ENCODE measurements at places on chromosomes 4 and X.

DNA sequence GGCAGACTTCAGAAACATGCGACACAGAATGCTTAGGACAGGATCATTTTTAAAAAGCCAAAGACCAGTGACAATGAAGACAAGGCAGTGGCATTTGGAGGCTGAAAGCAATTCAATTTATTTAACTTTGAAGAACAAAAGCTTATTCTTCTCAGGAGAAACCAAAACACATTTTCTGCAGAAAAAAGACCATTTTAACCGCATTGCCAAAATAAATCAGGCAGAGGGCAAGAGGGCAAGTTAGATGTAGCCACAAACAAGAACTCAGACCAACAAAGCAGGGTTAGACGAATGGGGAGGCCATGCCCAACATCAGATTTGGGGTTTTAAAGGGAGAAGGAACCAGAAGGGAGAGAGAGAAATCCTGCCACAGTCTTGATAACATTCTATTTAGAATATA, 58.9 kb downstream of the RELL1 start:
- no peak for DNase-seq

DNA sequence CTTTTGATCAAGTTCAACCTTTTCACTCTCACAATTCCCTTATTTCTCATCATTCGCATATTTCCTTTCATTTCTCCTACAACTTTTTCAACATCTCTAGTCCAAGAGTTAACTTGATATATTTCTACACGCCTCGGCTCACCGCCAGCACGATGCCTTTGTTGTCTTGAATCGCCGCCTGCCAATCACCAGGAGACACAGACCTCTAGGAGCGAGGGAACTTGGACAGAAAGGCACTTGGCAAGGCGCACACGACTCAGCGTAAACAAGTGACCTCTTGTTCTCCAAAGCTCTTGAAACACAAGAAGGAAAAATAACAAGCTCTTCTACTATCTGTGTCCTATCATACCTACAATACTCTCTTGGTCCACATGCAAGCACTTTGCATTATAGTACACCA, 27.1 kb upstream of the RBMX start:
- DNase-seq = no peak

- DNase-seq = no peak
Observed at GRCh38 chr4:100833906-100834305, 316.1 kb upstream of the EMCN start.

GRCh38 chrX:17635231-17635630, 102.1 kb upstream of the SCML1 start:
- no peak for DNase-seq

DNA sequence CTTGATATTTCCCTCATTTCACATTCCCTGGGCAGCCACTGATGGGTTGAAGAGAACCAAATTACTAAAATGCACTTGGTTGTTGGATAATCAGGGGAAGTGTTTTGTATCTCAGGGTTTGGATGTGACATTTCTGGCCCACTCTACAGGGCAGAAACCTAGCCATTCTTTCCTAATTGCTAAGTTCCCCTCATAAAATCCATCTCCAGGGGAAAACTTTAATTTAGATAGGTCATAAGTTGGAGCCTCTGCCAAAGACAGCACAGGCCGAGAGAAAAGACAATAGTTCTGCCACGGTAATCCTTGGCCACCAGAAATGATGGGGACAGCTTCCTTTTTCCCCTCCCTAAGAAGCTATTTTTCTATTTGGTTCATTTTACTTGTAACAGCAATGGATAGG, 192.7 kb upstream of the C1QTNF7 start:
- DNase-seq = no peak

DNA sequence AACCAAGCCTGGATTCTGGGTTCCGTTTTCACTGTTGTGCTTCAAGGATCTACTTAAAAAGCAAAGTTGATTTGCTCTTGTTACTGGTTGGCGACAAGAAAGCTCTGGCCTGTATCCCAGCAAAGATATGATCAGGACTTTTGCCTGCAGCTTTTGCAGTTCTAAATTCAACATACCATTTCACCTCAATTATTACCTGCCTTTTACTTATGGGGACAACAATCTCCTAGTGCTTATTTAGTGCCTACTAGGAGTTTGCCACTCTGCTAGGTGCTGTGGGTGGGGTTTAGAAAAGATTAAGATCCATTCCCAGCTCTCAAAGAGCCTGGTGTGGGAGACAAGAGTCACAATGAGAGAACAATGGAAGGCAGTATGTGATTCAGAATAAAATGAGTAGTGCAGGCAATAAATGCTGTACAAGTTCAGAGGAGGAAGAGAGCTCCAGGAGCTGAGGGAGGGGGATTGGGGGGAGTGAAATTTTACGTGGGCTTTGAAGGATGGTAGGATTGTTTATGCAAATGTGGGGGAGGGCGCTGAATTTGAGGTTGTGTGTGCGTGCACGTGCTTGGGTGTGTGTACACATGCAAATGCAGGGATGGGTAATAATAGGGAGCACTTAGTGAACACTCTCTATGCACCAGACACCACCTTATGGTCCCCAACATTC, 5.0 kb upstream of the TMEM164 start:
- no peak for DNase-seq

DNA sequence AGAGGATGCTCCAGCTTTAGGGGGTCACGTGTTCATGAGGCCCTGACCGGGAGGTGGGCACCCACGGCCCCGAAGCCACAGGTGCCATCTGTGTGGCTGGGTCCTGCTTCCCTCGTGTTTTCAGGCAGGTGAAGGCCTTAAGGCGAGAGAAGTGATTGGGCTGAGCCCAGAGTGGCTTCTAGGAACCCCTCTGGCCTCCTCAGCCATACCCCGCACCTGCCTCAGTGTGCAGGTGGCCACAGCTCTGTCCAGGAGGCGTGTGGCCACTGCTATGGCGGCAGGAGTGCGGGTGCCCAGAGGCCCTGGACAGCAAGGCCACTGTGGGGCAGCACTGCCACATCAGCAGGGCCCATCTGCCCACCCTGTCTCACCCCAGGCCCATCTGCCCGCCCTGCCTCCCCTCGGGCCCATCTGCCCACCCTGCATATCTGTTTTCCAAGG, 25.0 kb downstream of the NKX1-1 start:
- DNase-seq = no peak

DNA sequence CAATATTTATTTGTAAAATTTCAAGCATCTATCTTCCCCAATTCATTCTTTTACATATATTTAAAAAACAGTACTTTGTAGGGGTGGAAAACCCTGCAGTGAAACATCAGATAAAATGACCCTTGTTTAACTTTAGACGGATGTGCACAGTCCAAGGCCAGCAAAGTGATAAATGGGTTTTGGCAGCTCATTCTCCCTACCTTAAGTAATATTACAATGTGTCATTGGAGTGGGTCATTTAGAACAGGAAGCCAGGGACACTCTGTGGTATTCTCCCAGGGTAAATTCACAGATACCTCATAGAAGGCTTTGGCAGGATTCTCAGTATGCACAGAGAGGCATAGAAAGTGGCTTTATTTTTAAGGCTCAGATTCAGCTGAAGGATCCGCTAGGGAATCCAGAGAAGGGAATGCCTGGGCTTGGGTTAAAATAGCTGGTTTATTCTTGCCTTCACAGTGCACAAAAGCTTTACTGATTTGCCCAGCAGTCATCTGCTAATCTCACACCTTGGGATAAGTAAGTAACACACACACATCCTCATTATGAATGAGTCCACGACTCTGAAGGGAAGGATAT, 206.7 kb downstream of the RASL11B start:
- DNase-seq = no peak

DNA sequence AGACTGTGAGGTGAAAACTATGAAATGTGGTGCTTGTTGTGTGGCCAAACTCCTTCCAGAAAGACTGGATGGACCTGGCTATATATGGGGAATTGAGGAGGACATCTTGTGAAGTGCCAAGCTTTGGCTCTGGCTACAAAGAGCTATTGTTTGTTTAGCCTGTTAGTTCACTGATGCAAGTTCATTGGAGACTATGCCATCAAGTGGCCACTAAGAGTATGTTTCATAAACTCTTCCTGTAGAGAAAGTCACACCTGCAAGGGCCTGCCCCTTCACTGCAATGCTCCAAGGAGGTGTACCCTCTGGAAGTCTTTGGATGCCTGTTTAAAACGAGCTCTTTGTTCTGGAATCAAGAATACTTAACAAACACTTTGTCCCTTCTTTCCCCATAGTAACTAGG, 382.0 kb downstream of the GABRG1 start:
- DNase-seq = peak; percentile 2

DNA sequence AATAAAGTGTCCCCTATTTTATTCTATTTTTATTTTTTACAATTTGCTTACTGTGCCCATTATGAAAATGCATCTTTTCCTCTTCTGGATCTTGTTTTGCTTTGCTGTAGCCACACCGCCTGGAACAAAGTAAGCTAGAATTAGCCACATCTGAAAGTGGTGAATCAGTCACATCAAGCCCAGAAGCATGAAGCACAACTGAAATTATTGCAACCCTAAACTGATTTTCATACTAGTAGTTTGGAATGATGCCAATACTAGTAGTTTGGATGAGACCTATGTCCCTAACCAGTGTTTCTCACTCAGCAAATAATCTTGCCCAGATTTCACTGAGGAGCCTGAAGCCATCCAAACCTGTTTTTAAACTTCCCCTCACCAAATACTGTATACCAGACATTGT, 303.0 kb downstream of the EPHA5 start:
- no peak for DNase-seq

GRCh38 chr4:38805530-38806145, 1.0 kb upstream of the TLR1 start:
- DNase-seq = peak; percentile 93

DNA sequence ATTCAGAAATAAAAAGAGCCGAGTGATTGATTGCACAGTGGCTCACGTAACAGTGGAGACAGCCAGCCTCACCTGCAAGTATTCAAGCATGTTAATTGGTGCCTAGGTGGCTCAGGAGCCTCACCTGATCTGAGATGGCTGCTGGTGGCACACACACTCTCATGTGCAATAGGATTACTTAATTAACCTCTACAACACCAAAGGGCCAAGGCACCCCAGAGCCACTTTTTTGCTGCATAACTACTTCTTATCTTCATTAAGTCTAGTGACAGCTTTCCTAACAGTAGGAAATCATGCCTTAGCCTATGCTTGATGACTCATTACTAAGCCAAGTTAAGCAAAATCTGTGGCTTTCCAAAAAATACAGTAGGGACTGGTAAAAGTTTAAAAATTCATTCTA, 117.3 kb upstream of the NOCT start:
- DNase-seq = no peak

DNA sequence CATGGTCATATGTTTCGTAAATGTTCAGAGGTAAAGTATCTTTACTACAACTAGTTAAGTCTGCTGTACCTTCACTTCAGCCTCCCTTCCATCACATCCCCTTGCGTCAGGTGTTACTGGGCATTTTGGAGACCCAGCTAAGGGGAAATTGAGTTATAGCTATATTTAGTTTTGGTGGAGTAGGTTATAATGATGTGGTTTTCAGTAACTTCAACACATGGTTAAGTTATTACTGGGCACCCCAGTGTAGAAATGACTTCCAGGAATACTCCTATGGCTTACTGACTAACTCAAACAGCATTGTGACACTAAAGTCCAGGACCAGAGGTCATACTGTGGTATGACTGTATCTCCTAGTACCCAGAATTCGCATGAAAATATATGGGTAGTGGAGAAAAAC, 23.4 kb upstream of the ACSL1 start:
- DNase-seq = peak; percentile 58

- DNase-seq = no peak
Observed at GRCh38 chr4:103673983-103674382, 45.8 kb downstream of the TACR3 start.

GRCh38 chrX:72624194-72624593, 51.6 kb upstream of the HDAC8 start:
- DNase-seq = no peak

DNA sequence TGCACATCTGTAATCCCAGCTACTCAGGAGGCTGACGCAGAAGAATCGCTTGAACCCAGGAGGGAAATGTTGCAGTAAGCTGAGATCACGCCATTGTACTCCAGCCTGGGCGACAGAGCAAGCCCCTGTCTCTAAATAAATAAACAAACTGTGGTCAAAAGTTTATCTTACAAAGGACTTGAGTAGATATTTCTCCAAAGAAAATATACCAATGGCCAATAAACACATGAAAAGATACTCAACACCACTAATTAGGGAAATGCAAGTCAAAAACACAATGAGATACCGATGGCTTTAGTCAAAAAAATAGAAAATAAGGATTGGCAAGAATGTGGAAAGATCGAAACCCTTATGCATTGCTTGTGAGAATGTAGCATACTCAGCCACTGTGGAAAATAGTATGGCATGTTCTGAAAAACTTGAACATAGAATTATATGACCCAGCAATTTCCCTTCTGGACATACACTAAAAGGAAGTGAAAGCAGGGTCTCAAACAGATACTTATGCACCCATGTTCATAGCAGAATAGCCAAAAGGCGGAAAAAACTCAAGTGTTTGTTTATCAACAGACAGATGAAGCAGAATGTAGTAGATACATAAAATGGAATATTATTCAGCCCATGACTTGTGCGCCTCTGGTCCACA, 2.0 kb upstream of the CFAP97 start:
- peak; percentile 68 for DNase-seq

GRCh38 chr4:100695039-100695654, 177.3 kb upstream of the EMCN start:
- DNase-seq = no peak

GRCh38 chr4:173998471-173999144, 284.9 kb downstream of the FBXO8 start:
- DNase-seq = no peak

DNA sequence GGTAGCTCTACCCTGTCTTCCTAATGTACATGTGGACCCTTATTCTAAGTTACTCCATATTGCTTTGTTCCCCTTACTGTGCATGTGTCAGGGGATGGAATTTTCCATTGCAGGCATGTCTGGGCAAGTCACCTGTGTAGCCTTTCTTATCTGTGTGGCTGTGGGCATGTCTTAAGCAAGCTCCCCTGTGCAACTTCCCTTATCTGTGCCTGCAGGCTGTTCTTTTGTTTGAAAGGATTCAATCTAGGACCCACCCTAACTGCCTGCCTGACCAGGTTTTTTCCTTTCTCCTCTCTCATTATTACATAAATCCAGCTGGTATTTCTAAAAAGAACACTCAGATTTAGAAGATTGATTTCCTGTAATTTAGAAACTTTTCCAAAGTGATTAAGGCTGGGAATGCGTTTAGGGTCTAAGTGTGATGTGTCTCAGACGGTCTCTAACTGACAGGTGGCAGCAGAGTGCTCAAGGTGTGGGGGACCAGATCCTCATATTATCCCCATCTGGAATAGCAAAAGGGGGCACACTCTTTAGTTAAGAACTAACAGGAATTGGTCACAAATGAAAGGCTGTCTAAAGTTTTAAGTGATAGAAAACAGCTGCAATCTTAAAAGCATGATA, 198.9 kb upstream of the PPP1R2C start:
- no peak for DNase-seq

GRCh38 chr4:118935819-118936218, 47.2 kb downstream of the SYNPO2 start:
- DNase-seq = no peak

- no peak for DNase-seq
Observed at GRCh38 chrX:5068550-5068949, 1160.1 kb downstream of the NLGN4X start.

DNA sequence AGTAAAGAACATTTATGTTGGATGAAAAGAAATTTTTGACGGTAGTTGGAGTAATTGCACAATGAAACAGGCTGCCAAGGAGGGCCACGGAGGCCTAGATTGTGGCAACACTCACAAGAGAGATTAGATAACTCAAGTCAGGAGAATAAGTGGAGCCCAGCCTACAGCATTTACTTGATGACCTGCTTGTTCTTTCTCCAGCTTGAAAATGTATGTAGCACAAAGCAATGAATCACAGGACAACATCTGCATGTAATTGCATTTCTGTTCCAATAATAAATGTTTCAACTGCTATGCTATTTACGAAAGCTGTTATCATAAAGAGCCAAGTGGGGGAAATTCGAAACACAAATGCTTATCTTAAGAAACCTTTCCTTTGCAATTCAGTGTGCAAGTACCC, 221.2 kb upstream of the MID1 start:
- DNase-seq = no peak
